B cell (primary cell): ENCODE measurements at places on chromosomes 11 and 22.

DNA sequence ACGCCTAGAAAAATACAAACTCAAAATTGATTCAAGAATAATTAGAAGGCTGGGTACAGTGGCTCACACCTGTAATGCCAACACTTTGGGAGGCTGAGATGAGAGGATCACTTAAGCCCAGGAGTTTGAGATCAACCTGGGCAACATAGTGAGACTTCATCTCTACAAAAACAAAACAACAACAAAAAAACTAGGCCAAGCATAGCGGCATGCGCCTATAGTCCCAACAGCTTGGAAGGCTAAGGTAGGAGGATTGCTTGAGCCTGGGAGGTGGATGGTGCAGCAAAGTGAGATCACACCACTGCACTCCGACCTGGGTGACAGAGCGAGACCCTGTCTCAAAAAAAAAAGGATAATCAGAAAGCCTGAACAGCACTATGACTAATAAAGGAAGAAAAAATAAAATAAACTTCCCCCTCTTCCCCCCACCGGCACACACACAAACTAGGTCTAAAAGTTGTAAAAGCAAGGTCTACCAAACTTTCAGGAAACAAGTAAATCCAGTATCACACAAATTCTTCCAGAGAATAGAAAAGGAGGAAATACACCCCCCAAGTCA lies 35.8 kb downstream of the RRAS2 start:
- peak; percentile 37 for DNase-seq

GRCh38 chr11:74672956-74673692 lies 58.1 kb downstream of the CHRDL2 start:
- DNase-seq = no peak

DNA sequence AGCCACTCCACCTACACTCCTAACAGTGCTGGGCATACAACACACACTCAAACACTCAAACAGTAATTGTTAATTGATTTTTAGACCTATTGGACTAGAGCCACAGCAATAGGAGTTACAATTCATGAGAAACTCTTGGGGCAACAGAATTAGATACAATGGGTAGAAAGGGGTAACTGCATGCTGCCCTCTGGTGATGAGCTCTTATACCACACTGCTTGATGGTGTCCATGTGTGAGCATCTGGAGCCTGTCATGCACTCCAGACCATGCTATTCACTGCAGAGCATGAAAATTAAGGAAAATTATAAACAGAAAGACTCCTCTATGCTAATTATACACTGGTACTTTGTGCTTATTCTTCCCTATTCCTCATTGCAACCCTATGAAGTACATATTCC lies 975.5 kb upstream of the CCDC90B start:
- DNase-seq = no peak

DNA sequence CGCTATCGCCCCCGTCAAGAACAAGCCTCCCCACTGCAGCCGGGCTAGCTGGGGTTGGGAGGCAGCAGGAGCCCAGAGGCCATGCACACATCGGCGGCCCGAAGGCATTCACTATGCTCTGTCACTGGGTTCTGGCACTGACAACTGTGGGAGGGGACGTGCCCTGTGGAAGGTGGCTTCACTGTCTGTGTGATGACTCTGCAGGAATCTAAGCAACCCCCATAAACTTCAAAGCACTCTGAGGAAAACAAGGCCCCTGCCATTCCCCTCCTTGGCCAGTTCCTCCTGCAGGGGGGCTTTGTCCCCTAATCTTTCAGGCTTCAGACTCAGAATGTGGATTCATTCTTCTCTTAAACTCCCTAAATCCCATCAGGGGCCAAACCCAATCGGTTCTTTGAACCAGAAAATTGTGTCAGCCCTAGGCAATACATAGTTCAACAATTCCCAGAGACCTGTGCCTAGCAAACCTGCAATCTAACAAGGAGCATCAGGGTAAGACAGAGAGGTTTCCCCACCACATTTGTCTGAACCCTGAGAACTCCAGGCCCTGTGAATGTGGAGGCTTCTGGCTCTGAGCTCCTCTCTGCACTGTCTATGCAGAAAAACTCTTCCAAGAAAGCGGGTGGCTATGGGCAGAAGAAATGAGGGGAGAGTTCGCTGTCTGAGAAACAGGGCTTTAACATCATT lies 1477.2 kb downstream of the TBC1D22A start:
- DNase-seq = no peak

GRCh38 chr22:37121887-37122591 lies 12.5 kb upstream of the TMPRSS6 start:
- peak; percentile 88 for DNase-seq

DNA sequence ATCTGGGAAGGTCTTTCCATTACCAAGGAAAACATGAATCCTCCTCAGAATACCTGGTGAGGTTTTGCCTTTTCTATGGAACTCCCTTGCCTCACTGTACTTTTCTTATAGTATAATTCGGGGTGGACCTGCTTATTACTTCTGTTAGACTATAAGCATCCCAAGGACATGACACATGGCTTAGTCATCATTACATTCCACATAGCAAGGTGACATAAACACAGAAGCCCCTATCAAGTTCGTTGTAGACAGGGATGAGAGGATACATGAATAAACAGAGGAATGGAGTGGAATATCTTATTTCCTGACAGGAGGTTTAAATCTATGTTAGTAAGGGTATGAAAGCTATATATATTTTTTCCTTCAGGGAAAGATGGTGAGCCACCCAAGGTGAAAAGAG lies 532.2 kb upstream of the CCDC90B start:
- no peak for DNase-seq

GRCh38 chr11:23236826-23237555 lies 376.7 kb upstream of the CCDC179 start:
- DNase-seq = no peak

GRCh38 chr11:93303689-93304088 lies 26.9 kb upstream of the DEUP1 start:
- no peak for DNase-seq

- DNase-seq = no peak
These were observed 57.8 kb downstream of the OPCML start for GRCh38 chr11:133474461-133474860.

DNA sequence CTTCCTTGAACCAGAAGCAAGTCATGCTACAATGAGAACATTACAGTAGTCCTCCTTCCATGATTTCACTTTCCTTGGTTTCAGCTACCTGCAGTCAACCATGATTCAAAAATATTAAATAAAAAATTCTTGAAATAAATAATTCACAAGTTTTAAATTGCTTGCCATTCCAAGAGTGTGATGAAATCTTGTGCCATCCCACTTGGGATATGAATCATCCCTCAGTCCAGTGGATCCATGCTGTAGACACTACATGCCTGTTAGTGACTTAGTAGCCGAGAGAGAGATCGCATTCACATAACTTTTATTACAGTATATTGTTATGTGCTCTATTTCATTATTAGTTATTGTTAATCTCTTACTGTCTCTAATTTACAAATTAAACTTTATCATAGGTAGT lies 6.0 kb downstream of the HOATZ start:
- no peak for DNase-seq

DNA sequence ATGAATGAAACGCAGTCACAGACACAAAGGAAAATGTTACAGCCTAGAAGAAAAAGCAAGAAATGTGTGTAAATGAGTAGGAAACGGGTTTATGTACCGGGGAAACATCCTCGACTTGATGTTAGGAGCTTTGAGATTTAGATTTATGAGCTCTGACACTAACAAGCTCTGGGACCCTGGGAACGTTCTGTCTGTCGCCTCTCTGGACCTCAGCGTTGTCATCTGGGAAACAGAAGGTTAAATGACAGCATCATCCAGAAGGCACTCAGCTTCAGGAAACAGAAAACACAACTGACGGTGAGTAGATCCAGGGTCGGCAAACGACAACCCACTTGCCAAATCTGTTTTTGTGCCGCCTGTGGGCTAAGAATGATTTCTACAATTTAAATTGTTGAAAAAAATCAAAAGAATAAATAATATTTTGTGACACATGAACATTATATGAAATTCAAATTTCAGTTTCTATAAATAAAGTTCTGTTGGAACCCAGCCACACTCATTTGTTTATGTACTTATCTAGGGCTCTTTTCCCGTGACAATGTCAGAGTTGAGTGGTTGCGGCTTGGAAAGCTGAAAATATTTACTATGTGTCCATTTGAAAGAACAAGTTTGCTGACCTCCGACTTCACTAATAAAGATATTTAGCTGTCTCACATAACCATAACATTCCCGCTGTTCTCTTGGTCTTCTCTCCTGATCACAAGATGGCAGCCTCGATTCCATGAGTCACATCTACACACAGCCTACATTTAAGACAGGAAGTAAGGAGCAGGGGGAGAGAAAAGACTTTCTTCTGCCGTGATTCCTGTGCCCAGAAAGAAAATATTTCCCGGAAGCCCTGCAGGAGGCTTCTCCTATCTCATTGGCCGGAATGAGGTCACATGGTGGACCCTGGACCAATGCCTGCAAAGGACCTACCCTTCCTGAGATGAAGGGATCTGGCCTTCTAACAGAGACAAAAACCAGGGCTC lies 47.1 kb upstream of the SYT13 start:
- no peak for DNase-seq

- no peak for DNase-seq
These were observed 4.8 kb upstream of the MRTFA start for GRCh38 chr22:40641269-40641668.

DNA sequence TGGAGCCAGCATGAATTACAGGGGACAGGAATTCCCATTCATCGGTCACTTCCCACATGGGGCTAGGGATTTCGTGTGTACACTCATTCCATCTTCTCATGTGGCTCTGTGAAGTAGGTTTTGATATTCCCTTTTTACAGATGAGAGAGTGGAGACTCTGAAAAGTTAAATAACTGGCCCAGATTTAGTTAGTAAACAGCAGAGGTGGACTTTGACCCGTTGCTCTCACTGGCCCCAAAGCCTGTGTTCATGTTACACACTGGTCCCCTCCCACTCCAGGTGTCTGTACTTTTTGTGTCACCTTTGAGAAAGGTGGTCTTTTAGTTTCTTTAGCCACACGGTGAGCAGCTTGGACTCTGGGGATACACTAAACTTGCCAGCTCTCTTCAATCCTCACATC lies 108.5 kb downstream of the MICAL2 start:
- DNase-seq = no peak

GRCh38 chr11:121575250-121575962 lies 122.6 kb upstream of the SORL1-AS1 start:
- DNase-seq = peak; percentile 32

- no peak for DNase-seq
These were observed 20.7 kb upstream of the SLC22A12 start for GRCh38 chr11:64570341-64570740.

DNA sequence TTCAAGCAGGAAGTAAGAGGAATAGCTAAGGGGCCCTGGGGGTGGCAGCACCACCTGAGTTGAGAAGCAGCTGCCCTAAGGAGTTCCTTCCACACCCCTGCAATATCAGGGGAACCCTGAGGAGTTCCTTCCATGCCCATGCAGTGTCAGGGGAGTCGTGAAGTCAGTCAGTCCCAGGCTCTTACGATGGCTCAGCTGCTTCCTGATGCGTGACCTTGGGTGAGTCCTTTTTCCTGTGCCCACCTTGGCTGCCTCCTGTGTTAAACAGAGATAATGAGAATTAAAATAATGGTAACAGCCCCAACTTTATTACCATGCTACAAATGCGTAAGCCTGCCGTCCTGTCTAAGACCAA lies 181.1 kb downstream of the MIAT start:
- no peak for DNase-seq
